ENCODE measurements at places on chromosomes 2 and 18.

DNA sequence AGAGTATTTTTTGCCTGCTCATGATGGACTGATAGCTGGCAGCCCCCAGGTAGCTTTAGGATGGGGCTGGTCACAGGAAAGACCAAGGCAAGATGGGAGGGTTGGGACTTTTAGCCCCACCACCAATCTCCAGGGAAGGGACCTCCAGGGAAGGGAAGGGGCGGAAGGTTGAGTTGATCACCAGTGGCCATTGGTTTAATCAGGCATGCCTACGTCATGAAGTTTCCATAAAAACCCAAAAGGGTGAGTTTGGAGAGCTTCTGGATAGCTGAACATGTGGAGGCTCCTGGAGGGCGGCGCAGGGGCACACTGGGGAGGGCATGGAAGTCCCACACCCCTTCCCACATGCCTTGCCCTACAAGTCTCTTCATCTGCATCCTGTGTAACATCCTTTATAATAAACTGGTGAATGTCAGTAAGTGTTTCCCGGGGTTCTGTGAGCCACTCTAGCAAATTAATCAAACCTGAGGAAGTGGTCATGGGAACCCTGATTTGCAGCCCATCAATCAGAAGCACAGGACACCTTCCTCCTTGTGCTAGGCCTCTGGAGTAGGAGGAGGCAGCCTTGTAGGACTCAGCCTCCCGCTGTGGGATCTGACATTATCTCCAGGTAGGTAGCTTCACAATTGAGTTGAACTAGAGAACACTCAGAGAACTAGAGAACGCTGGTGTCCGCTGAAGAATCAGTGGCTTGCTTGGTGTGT, 30.3 kb downstream of the RAB31 start:
- DNase-seq = no peak

DNA sequence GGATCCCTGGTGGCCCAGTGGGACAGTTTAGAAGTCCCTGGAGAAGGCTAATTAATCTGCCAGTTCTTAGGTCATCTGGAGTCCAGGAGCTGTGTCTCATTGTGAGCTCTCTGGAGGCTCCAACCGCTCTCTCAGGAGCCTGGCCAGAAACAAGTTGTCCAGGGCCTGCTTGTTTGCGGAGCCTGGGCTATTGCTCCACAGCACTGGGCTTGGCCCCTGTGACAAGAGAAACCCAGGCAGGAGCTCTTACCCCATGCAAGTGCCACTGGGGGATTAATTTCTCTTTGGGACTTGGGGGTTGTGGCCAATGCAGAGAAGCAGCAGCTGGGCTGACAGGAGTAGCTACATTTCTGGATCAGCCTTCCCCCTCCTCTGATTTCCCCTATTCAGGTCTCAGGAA, 24.5 kb upstream of the TNP1 start:
- no peak for DNase-seq

DNA sequence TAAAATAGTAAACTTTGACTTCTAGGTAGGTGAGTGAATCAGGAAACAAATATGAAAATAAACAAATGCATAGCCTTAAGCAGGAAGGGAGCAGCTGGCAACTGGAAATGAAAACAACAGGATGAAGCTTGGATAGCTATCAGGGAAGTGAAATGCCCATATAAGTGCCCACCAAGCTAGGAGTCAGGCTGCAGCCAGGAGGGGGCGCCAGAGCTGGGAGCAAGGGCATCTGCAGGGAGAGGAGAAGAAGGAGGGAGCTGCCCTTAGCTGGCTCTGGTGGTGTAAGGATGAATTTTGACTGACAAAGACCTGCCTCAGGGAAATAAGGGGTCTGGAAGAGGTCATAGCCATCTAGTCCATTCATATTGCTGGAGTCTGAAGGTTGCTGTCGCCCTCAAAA, 298.3 kb downstream of the TDRD15 start:
- DNase-seq = no peak

DNA sequence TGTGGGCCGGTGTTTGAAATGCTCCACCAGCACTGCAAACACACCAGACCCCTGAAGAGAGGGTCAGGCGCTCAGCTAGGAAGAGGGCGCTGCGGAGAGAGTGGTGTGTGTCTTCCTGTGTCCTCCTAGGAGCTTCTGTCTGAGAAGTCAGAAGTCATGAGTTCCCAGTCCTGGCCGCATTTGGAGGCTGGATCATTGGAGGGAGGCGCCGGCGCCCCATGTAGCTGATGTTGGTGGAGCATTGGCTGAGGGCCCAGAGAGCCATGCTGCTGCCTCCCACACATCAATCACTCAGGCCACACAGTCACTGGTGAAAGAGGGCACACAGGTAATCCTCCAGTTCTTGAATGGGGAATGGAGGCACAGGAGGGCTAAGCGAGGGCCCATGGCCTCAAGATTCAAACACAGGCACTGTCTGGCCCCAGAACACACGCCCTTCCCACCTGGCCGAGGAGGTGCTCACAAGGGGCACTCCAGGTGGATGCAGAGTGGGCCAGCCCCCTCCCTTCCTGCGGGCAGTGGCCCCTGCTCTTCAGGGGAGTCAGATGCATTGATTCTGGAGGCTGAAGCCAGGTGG, 66.3 kb downstream of the RRM2 start:
- DNase-seq = no peak

- DNase-seq = no peak
These were observed 273.5 kb downstream of the CALCRL start for GRCh38 chr2:187174582-187174981.

Measured in Kasumi-1 (cell line).